Stimulated activated CD8-positive, alpha-beta memory T cell treated with anti-CD3 and anti-CD28 coated beads, Interleukin-4, amount 100 ng/mL, for 4 hours (primary cell): ENCODE measurements at places on chromosomes 3 and 15.

DNA sequence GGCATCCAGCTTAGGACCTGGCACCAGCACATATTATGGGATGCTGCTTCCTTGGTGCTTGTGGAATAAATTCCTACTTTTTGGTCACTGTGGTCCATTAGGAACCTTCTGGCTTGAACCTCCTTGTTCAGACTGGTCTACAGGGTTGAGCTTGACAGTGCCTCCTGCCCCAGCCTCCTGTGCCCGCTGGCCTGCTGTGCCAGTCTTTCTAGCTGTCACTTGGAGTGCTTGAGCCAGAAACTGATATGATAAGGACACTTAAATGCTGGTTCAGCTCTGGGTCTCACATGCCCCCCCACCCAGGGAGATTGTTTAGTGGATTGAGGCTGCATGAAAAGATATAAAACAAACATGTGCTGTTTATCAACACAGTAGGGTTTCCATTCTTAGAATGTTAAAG lies 147.8 kb downstream of the SLCO3A1 start:
- DNase-seq: no peak

DNA sequence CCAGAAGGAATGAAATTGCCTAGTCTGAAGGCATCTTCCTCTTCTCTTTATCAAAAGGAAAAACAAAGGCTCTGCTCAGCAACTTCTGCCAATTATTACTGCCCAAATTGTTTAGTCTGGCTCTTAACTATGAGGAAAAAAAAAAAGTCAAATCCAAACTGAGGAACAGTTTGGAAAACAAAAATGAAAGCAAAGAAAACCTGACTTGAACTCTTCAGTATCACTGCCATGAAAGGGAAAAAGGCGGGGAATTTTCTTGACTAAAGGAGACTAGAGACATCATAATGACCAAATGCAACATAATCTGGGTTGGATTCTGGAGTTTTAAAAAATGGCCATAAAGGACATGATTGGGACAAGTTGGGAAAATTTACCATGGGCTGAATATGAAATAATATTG lies 156.3 kb downstream of the STT3B start:
- no peak for DNase-seq

DNA sequence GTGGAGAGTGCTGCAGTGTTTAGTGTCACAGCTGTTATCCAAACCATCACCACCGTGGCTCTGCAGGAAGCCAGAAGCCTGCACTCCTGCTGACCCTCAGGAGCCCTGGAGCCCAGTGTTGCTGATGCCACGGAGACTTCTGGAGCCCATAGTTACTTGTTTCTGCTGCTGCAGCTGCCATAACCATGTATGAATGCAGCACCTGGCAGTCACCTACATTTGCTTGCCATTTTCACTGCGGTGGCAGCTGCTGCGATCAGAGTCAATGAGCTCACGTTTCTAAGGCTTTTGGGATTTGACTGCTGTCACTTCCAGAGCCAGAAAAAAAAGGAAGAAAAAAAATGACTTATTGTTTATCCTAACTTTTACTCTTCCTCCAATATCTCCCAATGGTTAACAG lies 299.2 kb upstream of the THRB start:
- DNase-seq: no peak

GRCh38 chr3:14237457-14237856 lies 58.8 kb downstream of the LSM3 start:
- DNase-seq: no peak

GRCh38 chr3:112302881-112303763 lies 9.1 kb upstream of the SLC9C1 start:
- no peak for DNase-seq

- no peak for DNase-seq
Observed at GRCh38 chr3:61563313-61564271, 2.2 kb downstream of the PTPRG start.

- no peak for DNase-seq
Observed at GRCh38 chr15:99703603-99704443, 29.4 kb downstream of the LYSMD4 start.

DNA sequence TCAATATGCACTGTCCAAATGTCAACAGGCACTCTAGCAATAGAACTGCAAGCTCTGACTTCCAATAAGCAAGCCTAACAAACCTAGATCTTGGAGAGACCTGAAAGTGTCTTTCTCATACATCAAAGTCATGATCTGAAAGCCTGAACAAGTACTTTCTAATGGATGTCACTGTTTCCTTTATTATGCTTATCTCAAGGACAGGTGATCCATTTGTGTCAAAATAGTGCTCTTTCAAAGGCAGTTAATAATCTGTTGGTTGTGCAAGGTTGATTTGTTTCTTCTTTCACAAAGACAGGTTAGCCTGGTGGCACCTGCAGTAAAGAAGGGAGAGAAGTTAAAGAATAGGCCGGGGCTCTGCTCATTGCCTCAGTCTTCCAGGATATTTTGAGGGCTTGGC lies 146.8 kb downstream of the EPHB1 start:
- DNase-seq: no peak

DNA sequence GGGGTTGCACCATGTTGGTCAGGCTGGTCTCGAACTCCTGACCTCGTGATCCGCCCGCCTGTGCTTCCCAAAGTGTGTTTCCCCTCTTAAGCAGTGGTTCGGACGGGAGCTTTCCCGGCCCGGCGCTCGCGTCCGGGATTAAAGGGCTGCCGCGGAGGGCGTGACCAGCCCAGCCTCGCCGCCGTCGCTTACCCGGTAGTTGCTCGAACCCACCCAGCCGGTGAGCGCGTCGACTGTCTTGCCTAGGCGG lies 513 bp downstream of the CLASP2 start:
- no peak for DNase-seq

DNA sequence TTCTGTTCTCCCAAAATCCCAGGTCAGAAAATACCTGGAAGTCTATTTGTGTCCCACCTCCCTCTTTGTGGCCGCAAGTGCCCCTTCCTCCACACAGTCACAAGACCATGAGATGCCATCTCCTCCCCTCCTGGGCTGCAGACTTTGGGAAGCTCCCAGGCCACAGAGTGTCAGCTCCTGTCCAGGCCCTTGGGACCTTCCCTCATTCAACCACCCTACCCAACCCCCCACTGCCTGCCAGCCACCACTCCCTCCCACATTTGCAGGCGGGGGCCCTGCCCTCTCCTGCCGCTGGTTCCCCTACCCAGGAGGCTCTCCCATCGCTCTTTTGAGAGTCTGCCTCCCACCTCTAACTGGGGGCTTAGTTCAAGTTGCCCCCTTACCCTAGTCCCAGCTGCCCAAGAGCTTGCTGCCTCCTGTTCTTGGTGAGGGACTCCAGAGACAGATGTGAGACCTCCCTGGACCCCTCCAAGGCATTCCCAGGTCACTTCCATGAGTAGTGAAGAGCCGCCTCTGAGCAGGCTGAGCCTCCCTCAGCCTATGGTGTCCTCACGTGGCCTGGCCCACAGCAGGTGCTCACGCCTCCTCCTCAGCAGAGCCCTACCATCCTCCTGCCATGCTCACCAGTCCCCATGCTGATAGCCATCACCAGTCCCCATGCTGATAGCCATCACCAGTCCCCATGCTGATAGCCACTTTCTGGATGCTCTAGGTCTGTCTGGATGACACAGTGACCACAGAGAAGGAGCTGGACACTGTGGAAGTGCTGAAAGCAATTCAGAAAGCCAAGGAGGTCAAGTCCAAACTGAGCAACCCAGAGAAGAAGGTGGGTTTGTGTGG lies 15.9 kb upstream of the STAB1 start:
- no peak for DNase-seq

GRCh38 chr3:146052791-146053310 lies 108.1 kb downstream of the PLOD2 start:
- DNase-seq: no peak
